ENCODE measurements at places on chromosomes 2 and 18.

GRCh38 chr2:68330691-68331090 lies 10.9 kb upstream of the CNRIP1 start:
- H3K4me1 ChIP-seq, result peaks cover 4% of the 10 kb centered on the region
- H3K36me3 ChIP-seq, result no peaks in the 10 kb centered on the region
- no peak overlapping the region for H3K27ac ChIP-seq
- DNase-seq, result no peak
- H3K4me3 ChIP-seq, result no peak overlapping the region
- peaks cover 16% of the 10 kb centered on the region for H3K27me3 ChIP-seq

DNA sequence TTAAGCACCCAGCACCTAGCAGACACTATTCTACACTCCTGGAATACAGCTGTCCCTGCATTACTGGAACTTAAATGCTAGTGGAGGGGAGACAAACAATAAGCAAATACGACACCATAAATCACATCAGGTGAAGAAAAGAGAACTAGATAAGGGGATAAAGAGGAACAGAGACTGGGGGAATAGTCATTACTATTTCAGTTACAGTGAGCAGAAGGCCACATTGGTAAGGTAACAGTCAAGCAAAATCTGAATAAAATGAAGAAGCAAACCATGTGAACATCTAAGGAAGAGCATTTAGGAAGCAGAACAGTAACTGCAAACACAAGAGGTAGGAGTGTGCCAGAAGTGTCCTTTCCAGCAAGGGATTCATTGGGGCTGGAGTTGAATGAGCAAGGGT lies 77.0 kb upstream of the PTPRM start:
- no peak for DNase-seq
- no peaks in the 10 kb centered on the region for H3K36me3 ChIP-seq
- H3K4me3 ChIP-seq, result no peak overlapping the region
- H3K27me3 ChIP-seq, result no peaks in the 10 kb centered on the region
- H3K4me1 ChIP-seq, result no peaks in the 10 kb centered on the region
- H3K27ac ChIP-seq, result no peak overlapping the region

GRCh38 chr2:1136067-1136466 lies 185.4 kb downstream of the SNTG2 start:
- H3K4me1 ChIP-seq, result peaks cover 5% of the 10 kb centered on the region
- H3K27me3 ChIP-seq, result peaks cover 3% of the 10 kb centered on the region
- H3K4me3 ChIP-seq, result no peak overlapping the region

- no peak overlapping the region for H3K27ac ChIP-seq
- H3K4me1 ChIP-seq, result no peaks in the 10 kb centered on the region
- H3K36me3 ChIP-seq, result no peaks in the 10 kb centered on the region
- no peak overlapping the region for H3K4me3 ChIP-seq
Measured at GRCh38 chr2:88896971-88897370, 205.5 kb downstream of the RPIA start.

- no peak overlapping the region for H3K27ac ChIP-seq
- peaks cover 23% of the 10 kb centered on the region for H3K36me3 ChIP-seq
- H3K27me3 ChIP-seq, result peaks cover 4% of the 10 kb centered on the region
- DNase-seq, result no peak
- H3K4me3 ChIP-seq, result no peak overlapping the region
Measured at GRCh38 chr2:230700447-230700846, 12.2 kb upstream of the CAB39 start.

GRCh38 chr2:58734365-58734764 lies 493.2 kb upstream of the FANCL start:
- H3K4me3 ChIP-seq, result no peak overlapping the region
- H3K4me1 ChIP-seq, result no peaks in the 10 kb centered on the region
- no peak for DNase-seq
- H3K27me3 ChIP-seq, result no peaks in the 10 kb centered on the region
